ENCODE measurements at places on chromosomes 11 and 22.

DNA sequence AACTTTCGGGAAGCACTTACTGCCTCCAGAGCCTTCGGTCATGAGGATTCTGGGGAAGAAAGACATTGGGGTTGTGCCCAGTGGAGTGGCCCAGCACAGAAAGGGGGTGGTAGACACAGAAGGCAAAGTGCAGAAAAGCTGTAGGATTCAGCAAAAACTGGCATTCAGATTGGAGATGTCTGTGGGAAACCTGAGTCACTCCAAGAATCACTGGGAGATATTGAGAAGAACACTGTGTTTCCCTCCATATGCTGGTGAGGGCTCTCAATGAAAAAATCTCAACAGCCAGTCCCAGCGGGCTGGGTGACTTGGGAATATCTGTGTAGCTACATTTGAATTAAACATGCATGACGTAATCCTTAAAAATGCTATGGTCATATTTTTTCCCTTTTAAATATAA lies 61.2 kb upstream of the RCN1 start:
- DNase-seq: no peak

DNA sequence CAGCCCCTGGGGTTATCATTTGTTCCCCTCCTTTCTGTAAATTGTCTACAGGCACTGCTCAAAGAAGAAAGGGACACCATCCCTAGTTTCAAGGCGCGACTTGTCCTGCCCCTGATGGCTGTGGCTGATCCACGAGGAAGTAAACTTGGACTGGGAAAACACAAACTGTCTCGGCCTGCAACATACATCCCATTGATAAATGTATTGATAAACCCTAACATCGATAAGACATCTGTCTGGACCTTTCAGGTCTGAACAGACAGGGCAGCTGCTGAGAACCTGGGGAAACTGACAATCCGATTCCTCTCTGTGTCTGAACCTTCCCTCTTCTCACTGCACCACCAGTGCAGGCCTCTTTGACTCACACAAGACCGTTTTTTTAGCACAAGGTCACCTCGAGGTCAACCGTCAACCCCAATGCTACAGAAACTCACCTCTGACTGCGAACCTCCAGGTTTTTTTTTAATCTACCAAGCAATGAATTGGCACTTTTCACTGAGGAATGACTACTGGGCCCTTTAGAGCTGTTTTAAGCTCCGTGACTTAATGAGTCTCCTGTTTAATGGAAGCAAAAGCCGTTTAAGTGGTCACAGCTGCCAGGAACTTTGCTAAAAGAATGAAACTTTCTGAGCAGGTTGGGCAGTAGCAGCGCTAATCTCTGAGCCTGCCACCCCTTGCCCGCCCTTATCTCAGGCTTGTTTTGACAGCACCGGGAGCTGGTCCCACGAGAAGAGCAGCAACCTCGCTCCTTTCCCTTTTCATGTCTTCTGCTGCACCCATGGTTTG lies 203.8 kb upstream of the TMEM45B start:
- DNase-seq: no peak

GRCh38 chr11:19803506-19803998 lies 90.9 kb downstream of the NAV2 start:
- no peak for DNase-seq

GRCh38 chr11:10803676-10804075 lies 5.0 kb downstream of the EIF4G2 start:
- no peak for DNase-seq

DNA sequence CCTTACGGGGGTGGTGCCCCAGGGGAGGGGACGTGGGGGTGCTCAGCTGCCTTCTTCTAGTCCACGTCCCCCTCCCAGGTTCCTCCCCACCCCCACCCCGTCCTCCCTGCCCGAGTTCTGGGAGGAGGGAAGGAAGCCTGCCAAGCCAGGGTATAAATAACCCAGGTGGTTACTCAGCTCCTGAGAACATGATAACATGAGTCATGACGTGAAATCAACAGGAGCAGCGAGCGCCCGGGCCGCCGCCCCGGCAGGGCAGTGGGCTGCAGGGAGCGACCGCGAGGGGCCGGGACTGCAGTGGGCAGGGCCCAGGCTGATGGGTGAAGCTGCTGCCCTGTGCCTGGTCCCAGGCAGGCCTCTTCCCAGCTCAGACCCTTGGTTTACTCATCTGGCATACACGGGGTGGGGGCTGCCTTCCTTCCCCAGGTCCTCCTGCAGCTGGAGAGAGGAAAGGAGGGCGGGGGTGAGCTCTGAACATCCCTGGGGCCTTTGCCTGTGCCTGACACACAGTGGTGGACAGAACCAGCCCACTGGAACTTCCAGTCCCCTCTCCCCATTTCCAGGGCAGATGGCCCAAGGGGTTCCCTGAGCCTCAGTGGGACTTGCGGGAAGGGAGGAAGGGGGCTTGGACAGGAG lies 8.8 kb upstream of the PDGFB start:
- DNase-seq: no peak

DNA sequence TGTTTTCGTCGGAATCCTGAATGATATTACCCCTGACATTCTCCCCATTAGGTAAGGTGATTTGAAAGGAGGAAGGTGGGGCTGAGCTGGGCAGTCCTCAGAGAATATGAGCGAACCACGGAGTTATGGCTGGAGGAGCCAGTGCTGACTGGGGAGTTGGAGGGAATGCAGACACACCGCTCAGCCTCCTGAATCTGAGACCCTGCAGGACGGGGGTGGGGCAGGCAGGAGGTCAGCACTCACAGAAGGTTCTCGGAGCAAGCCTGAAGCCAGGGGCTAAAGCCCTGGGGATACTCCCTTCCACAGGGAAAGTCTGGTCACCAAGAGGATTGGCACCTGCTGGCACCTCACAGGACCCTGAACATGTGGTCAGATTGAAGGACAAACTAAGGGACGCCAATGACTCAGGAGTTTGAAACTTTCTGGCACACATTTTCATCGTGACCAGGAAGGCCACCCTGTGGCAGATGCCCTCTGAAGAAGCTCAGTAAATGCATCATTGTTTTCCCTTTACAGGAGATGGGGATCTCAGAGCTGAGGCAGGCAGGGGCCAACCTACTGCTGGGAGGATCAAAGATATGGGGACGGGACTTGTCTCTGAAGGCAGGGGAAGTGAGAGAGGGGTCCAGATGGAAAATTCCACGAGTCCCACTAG lies 26.9 kb upstream of the FCHSD2 start:
- DNase-seq: no peak

- DNase-seq: no peak
Observed at GRCh38 chr11:120400564-120401364, 64.6 kb downstream of the ARHGEF12 start.

DNA sequence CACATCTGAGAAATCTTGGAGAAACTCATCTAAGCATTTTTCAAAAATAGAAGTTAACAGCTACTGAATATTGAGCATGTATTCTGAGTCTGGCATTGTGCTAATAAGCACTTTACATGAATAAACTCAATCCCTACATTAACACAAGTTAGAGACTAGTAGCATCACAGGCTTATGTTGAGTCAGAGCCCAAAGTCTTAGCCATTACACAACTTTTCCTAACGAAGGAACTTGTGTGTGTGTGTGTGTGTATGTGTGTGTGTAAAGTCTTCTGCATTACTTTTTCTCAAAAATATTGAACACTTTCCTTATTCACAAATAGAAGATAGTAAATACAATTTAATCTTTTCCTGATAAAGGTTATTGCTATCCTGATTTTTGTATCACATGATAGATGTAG lies 8.7 kb upstream of the CLPB start:
- no peak for DNase-seq
